ENCODE measurements at places on chromosomes 7 and 10.
A peak's percentile ranks its signal among the peaks of the same experiment; 100 is the strongest.

- DNase-seq = no peak
These were observed 23.3 kb downstream of the ADAP1 start for GRCh38 chr7:930975-931758.

- no peak for DNase-seq
These were observed 91.5 kb downstream of the JAZF1 start for GRCh38 chr7:28088901-28089714.

DNA sequence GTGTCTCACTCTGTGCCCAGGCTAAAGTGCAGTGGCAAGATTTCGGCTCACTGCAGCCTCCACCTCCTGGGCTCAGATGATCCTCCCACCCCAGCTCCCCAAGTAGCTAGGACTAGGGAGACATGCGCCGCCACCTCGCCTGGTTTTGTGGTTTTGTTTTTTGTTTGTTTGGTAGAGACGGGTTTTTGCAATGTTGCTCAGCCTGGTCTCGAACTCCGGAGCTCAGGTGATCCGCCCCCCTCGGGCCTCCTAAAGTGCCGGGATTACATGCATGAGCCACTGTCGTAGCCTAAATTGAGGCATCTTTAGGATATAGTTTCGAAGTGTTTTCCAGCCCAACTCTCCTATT lies 781 bp downstream of the ZNF727 start:
- no peak for DNase-seq

- DNase-seq = no peak
These were observed 7.2 kb upstream of the SNX10 start for GRCh38 chr7:26284477-26284876.

GRCh38 chr10:63720072-63720537 lies 198.9 kb downstream of the REEP3 start:
- no peak for DNase-seq

DNA sequence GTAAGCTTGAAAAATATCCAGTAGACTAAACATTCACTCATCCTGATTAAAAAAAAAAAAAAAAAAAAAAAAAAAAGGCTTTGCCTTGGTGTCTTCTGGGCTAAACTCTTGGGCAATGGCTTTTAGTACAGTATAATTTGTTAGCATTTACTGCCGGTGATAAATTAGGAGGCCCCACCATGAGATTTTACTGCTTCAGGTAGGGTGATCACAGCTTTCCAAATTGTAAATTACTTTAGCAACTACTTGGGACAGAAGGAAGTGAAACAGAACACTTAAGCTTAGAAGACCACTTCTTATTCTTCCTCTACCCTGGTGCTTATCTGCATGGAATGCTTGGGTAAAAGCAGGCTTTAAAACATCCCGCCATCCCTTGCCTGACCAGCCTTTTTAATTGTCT lies 152.1 kb downstream of the HIBADH start:
- DNase-seq = no peak

DNA sequence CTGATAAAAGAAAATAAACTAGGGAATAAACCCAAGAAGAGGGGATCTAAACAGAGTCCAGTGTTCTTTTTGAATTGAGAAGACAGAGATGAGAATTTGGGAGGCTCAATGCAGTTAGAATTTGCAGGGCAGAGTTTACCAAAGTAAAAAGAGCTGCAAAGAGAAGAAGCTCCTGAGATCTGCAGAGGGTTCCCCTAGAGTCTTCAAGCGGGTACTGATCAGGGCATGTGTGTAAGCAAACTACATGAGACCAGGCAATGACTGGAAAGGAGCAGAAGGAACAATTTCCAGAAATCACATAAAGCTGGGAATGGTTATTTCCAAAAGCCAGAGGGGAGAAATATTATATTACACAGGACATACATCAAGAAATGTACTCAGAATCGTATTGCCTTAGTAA lies 58.1 kb upstream of the TES start:
- no peak for DNase-seq

- no peak for DNase-seq
These were observed 467.1 kb upstream of the STEAP1 start for GRCh38 chr7:89687211-89687610.

- no peak for DNase-seq
These were observed 50.4 kb downstream of the NEURL1 start for GRCh38 chr10:103543617-103544525.

DNA sequence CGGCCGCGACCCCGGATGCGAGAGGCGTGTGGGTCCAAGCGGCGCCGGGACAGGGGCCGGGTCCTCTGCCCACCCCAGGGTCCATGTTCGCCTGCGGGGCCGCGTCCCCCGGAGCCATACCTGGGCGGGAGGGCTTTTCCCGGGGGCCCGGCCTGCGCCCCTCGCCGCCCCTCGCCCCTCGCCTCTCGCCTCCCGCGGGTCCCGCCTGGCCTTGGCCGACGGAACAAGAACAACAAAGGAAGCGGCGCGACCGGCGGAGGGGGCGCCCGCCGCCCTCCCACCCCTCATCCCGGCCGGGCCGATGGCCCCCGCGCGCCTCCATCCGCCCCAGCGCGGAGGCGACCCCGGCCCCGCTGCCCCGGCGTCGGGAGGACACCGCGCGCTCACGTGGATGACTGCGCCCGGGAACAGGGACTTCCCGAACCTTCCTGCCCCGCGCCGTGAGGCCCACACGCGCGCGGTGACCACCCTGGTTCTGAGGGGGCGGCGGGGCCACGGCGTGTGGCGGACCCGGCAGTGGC lies 348.2 kb downstream of the DNAJB6 start:
- DNase-seq = no peak

GRCh38 chr10:50224330-50224952 lies 26.9 kb downstream of the ASAH2 start:
- peak; percentile 63 for DNase-seq

DNA sequence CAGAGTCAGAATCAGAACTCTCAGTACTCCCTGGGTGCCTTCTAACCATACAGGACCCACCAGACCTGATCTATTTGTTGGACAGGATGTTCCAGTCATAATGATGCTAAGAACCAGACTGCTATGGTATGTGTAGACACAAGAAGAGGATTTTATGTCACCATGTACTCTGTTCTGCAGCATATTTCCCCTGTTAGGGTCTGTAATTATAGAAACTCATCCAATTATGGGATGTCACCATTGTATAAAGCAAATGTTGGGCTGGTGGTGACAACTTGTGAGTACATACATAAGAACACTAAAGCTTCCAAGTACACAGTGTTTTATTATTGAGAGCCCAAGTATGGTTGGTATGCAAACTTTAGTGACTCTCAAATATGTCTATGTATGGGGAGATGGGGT lies 67.1 kb upstream of the AGBL3 start:
- DNase-seq = no peak

- no peak for DNase-seq
These were observed 60.8 kb upstream of the EEPD1 start for GRCh38 chr7:36092221-36092771.

Data from AG08395 (cell line).